ENCODE measurements at places on chromosomes 6 and 20.

DNA sequence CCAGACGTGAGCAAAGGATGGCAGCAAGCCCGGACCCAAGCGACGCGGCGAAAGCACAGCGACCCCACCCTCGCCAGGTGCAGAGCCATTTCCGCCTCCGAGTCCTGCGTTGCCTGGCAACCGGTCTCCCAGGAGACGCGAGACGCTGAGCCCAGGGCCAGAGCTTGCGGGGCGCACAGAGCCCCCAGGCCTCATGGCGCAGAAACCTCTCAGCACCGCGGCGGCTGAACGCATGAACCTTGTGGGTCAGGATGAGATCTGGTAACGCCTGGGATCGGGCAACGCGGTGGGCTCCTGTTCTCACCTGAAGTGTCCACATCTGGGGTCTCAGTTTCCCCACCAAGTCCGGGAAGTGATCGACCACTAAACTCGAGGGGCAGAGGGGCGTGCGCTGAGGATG lies 77.7 kb downstream of the ANKRD60 start:
- DNase-seq, result no peak

GRCh38 chr20:10619427-10619826 lies 54.4 kb downstream of the JAG1 start:
- DNase-seq, result peak; percentile 88

DNA sequence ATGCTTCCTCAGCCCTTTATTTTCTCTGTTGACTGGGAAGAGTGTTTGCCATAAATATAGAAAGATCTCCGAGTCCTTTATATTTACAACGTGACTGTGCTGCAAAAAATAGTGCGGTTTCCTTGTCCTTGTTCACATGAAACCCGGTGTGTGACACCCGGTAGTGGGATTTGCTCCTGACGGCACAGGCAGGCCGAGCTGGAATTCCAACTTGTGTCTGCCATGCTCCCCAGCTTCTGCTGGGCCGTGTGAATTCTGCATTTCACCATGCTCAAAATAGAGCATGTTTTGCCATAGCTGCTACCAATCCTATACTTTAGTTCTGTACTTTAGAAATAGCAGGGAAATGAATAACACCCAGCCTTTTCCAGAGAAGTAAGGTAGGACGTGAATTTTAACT lies 60.3 kb upstream of the PDE10A start:
- no peak for DNase-seq

DNA sequence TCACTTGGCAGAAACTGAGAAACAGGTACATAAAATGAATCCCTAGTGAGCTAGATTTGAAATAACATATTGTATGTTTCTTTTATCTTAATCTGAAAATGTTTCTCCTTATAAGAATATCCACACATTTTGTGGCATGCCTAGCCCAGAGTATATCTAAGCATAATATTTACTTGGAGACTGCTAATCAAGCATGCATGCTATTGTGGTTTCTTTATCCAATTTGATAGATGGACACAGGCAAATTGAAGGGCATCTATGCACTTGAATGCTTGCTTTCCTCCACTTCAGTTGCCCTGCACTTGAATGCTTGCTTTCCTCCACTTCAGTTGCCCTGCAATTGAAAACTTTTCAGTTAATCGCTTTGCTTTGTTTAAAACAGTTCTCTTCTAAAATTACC lies 729.8 kb downstream of the TBC1D32 start:
- DNase-seq, result no peak

GRCh38 chr6:52361414-52361944 lies 472 bp upstream of the PAQR8 start:
- peak; percentile 82 for DNase-seq

Measured in umbilical cord (tissue), 2 donors.